ENCODE measurements at places on chromosomes 3 and 15. TPM values are rescaled to one million over a fixed set of nuclear protein-coding genes. Genes with fewer than 3 reads are reported as not detected.
A peak's percentile ranks its signal among the peaks of the same experiment; 100 is the strongest.

DNA sequence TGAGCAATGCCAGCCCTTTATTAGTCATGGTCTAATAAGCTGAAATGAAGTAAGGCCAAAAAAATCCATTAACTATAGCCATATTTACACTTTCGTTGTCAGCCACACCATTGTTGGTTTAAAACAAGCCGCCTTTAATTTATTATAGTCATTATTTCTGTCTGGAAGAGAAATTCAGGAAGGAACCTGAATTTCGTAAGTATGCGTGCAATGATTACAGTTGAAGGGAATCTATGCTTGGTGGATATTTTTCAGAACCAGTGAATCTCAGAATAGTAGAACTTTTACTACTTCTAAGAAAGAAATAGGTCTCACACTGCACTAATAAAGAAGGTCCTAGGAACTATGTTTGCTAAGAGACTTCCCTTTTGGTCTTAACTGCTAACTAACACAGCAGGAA, 59.1 kb downstream of the FAM43A start:
- no peak for DNase-seq

GRCh38 chr3:131957511-131957910, 77.3 kb downstream of the CPNE4 start:
- no peak for DNase-seq

DNA sequence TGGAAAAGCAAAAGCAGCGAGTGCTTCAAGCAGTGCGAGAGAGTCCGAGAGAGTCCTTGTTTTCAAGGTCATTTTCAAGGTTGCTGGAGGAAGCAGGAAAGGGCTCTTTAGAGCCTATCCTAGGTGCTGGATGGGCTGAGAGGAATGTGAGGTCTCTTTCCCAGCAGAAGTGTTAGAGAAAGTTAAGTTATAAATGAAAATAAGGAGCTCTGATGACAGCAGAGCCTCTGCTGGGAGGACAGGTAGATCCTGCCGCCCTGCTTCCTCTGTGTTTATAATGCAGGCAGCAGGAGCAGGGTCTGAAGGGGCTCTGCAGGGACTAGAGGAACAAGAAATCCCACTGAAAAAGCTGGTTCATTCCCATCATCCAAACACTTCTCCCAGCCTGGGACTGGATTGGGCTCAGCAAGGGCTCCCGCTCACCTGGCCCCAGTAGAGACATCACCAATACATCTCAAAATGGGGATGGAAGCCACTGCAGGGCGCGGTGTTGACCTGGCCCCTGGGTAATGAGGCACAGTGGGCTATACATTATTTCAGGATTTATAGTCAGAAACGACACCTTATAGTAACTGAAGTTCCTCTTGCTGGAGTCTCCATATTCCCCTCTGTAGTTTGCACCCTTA, 41.5 kb upstream of the RAB6B start:
- no peak for DNase-seq

TRIM42 gene
- polyA plus RNA-seq: not detected

FSIP1 gene
- polyA plus RNA-seq: 0.54 TPM

- no peak for DNase-seq
Measured at GRCh38 chr15:37131621-37132020, 31.3 kb upstream of the MEIS2 start.

DNA sequence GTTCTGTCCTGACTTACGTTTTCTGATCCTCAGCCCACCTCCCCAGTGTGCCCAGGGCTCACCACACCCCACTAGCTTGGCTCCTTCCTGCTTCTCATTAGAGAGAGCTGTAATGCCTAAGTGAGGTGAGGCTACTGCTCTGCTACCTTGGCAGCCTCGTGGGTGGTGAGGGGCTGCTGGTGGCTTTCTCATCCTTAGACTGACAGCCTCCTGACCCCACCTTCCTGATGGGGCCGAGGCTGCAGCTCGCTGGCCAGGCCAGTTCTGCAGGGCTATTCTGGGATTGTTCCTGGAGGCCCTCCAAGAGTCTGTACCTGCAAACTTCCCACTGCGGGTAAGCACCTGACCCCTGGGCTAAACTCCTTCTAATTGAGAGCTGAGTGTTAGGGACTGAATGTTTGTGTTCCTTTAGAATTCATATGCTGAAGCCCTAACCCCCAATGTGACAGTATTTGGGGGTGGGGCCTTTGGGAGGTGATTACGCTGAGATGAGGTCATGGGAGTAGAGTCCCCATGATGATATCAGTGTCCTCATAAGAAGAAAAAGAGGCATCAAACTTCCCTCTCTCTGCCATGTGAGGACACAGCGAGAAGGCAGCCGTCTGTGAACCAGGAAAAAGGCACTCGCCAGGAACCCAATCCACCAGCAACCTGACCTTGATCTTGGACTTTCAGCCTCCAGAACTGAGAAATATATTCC, 38.1 kb upstream of the IQSEC1 start:
- DNase-seq: no peak

GRCh38 chr15:71051539-71051938, 63.7 kb upstream of the THSD4 start:
- no peak for DNase-seq

EID1 gene
- 365 TPM for polyA plus RNA-seq

DNA sequence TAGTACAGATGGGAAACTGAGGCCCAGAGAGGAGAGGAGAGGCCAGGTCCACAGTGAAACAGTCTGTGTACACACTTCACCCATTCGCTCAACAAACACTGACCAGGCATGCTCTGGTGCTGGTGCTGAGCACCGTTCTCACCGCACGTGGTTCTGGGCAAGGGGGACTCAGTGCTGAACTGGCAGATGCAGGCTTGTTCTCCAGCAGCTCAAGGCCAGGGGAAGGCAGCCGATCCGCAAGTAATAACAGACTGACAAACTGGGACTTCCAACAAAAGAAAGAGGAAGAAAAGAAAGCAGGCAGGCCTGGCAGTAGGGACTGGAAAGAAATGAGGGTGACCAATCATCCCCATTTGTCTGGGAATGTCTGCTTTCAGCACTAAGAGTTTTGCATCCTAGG, 25.6 kb upstream of the LINGO1 start:
- no peak for DNase-seq

CACNA1D gene
- polyA plus RNA-seq: 1.4 TPM

KLHL40 gene
- polyA plus RNA-seq: 69.8 TPM

DNA sequence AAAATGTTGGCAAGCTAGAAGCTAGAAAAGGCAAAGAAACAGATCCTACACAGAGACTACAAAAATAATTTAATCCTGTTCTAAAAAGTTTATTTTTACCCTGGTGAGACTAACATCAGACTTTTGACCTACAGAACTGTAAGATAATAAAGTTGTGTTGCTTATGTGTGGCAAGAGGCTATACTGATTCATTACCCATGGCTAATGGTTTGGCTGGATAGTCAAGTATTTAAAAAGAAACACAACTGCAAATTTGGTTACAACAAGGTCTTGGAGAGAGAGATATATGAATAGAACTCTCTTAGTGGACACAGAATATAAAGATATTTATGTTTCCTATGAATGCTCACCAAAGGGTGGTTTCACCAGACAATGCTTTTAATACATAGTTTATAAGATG, 364.2 kb upstream of the PLSCR5 start:
- no peak for DNase-seq

DNA sequence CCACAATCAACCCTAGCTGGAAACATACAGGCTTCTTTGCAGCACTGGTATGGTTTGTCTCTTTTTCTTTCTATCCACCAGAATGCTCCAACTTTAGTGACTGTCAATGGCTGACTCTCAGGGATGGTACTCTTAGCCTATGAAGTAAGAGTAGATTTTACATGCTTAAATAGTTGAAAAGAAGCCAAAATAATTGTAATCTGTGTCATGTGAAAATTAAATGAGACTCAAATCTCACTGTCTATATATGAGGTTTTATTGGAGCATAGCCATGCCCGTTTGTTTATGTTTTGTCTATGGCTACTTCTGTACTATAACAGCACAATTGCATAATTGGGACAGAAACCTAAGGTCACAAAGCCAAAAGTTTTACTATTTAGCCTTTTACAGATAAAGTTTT, 29.1 kb upstream of the PDZRN3 start:
- DNase-seq: no peak

GRCh38 chr15:37102305-37103162, 2.2 kb upstream of the MEIS2 start:
- DNase-seq: peak; percentile 92

DNA sequence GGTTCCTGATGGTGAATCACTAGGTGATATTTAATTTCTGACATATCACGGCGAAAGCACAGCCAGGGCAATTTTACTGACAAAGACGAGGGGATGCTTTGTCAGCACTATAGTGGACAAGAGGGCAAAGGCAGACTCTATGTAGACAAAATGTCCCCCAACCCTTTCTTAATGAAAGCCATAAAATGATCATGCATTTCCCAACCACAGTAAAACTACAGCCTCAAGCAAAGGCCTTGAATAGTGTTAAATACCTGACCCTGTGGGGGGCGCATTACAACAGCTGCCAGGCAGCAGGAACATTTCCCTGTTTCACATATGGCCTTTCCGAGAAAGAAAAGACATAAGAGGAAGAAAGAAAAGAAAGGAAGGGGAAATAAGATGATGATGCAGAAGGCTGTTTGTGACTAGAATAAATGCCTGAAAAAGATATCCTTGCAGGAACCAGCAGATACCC, 49.5 kb downstream of the GLDN start:
- DNase-seq: no peak

- DNase-seq: no peak
Measured at GRCh38 chr3:21049334-21050062, 701.5 kb downstream of the ZNF385D start.

GRCh38 chr15:51825698-51826097, 3.8 kb upstream of the TMOD3 start:
- DNase-seq: no peak

ZKSCAN7 gene
- 7.4 TPM for polyA plus RNA-seq

- no peak for DNase-seq
Measured at GRCh38 chr3:47003056-47003410, 23.6 kb downstream of the NBEAL2 start.

OR5K2 gene
- polyA plus RNA-seq: not detected

DNA sequence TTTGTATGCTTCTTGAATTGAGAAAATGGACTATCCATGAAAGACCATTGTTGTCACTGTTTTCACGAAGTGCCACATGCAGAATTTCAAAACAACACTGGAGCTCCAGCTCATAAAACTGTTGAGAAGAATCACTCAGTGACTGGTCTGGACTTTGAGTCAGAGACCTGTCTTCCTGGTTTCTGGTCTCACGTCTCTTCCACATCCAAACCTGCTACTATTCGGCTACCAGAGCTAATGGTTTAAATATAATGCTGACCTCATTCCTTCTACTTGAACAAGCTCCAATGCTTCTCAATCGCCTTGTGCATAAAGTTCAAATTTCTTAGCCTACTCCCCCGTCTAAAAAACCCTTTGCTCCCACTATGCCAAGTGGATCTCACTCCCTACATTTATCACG, 227.9 kb upstream of the NR2F2 start:
- DNase-seq: no peak

GRCh38 chr3:195312714-195313113, 41.8 kb upstream of the XXYLT1 start:
- DNase-seq: no peak

DNA sequence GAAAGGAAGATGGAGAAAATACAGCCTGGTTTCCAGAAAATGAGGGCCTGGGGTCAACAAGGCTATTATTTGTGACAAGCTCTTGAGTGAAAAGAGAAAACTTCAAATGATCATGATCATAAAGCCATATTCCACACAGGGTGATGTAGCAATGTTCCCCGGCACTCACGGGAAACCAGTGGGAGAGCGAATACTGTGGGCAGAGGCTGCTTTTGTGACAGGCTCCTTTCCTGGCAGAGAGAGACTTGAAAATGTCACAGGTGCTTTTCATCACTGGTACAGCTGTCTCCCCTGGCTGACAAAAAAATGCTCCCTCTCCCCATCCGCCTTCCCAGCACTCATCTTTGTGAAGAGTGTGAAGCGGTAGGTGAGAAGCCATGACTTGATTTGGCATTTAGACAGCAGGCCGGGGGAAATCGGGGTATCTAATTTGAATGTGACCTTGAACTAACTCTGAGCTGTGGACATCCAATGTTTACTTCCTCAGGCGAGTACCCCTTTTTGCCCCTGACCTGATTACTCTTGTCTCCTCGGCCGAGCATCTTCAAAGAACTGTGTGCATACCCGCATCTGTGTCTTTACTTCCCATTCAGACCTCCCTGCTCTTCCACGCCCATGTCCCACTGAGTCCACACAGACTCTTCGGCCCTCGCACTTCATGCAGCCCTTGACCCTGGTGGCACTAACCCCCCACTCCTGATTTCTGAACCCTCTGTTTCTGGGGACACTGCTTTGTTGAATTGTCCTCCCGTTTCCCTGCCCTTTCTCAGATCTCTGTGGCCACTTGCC, 23.2 kb downstream of the CA12 start:
- no peak for DNase-seq

AMIGO3 gene
- 2.7 TPM for polyA plus RNA-seq

STRIT1 gene
- polyA plus RNA-seq: 31.2 TPM

DNA sequence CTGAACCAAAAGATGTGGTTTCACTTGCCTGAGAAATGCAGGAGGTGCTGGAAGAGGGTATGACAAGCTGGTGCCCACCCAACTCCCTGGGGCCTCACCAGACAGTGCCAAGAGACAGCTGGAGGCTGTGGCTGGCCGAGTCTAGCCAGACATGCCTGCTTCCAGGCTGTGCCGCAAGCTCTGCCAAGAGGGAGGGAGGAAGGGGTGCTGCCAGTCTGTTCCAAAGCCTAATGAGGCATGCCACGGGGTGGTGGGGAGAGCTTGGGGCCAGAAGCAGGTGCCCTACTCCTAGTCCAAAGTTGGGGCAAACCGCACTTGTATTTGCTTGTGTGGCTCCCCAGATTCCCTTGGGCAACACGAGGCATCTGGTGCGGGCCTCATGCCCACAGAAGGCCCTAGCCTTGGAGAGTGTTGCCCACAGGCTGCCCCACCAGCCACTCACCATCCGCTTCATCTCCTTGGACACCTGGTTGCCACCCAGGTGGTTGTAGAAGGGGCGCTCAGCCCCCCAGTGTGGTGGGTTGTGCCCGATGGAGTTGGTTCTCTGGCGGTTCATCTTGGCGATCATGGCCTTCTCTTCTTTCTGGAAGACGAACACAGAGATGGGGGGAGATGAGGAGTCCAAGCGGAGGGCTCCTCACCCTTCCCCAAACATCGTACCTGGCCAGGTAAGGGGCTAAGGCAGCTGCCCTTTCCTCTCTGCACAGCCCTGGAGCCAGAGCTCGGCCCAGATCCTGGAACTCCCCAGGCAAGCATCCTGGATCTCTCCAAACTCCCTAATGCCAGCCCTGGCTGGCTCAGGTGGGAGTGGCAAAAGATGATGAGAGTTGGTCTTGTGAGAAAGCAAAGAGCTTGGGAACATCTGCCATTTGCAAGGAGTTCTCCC, 123.4 kb downstream of the SEC22A start:
- DNase-seq: no peak

- no peak for DNase-seq
Measured at GRCh38 chr15:36024031-36024688, 478.2 kb upstream of the DPH6 start.

- no peak for DNase-seq
Measured at GRCh38 chr3:48997102-48997635, 7.1 kb downstream of the P4HTM start.

DNA sequence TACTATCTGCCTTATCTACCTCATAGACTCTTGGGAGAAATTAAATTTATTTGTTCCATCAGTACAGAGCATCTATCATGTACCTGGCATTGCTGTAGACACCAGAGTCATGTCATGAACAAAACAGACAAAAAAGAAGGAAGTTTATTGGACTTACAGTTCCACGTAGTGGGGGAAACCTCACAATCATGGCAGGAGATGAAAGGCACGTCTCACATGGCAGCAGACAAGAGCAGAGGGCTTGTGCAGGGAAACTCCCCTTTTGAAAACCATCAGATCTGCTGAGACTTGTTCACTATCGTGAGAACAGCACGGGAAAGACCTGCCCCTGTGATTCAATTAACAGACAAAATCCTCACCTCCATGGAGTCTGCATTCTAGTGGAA, 25.6 kb upstream of the ACAP2 start:
- no peak for DNase-seq

EAF2 gene
- polyA plus RNA-seq: 5.6 TPM

- no peak for DNase-seq
Measured at GRCh38 chr3:81502236-81502635, 259.2 kb downstream of the GBE1 start.

All from muscle of back (tissue), 13 donors.